ENCODE measurements at places on chromosomes 11 and 22.

DNA sequence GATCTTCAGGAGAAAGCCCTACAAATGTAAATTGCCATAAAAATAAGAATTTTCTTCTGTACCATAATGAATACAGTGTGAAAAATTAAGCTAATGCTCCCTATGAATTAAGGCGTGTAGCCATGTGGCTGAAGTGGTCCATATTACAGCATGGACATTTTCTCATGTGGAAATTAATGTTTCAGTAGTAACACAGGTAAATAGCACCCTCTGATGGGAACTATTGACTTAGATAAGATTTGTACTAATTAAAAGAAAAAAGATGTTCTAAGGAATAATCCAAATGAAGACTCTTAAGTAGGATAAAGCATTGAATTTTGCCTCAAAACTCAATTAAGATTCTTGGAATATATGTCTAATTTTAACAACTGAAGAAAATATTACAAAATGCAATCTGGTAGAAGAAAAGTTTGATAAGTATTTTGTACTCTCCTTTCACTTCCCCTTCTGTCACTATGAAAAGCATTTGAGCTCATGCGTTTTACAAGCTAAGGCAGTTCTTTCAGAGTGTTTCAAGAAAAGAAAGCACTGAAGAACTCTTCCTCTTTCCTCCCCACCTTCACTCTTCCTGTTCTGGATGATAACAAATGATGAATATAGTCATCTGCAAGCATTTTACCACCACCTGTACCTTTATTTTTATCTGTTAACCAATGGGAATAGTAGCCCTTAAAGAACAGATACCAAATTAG lies 9.9 kb upstream of the OR8D2 start:
- DNase-seq = no peak

- no peak for DNase-seq
Observed at GRCh38 chr22:37146051-37146385, 3.7 kb downstream of the IL2RB start.

DNA sequence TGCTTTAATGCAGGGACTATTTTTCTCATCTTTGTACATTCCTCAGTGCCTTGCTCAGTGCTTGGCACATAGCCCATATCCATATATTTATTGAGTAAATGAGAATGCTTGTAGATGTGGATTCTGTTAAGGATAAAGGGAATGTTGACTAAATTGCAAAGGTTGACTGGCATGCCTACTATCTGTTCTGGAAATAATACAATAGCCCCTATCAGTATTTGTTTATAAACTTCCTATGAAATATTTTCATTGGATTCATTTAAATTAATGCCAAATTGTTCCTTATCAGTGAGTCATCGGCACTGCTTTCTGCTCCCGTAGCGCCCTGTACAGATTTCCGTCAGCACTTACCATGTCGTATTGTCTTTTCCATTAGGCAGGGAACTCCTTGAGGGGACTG lies 8.0 kb downstream of the RNF121 start:
- no peak for DNase-seq

- no peak for DNase-seq
Observed at GRCh38 chr11:73257342-73258103, 14.6 kb upstream of the P2RY6 start.

DNA sequence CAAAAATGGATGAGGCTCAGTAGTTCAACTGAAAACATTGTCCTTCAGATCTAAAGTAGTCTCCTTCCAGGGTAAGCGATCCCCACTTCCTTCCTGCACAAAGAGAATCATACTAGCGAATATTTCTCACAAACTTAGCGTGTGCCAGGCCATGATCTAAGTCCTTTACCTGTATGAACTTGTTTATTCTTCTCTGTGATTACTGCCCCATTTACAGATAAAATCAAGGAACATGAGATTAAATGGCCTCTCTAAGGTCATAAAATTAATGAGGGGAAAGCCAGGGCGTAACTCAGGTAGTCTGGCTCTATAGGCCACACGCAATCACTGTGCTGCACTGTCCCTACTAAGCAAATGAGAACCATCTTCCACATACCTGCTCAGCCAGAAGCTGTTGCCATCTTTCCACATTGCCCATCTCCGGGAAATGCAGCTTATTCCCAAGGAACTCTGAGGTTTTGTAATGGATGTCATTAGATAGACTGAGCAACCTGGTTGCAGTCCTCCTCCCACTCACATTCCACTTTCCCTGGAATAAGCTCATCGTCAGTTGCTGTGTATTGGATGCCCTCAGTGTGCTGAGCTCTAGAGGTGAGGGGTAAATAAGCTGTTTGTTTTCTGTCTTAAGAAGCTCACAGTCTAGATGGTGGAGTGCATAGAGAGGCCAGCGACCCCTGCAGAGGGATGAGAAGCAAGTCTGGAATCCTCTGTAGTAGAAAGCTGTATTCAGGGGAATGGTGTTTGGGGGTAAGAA lies 146.3 kb downstream of the SNX19 start:
- DNase-seq = no peak

GRCh38 chr11:12126344-12127019 lies 16.1 kb downstream of the MICAL2 start:
- no peak for DNase-seq

GRCh38 chr11:88206751-88207150 lies 31.5 kb upstream of the RAB38 start:
- DNase-seq = no peak

DNA sequence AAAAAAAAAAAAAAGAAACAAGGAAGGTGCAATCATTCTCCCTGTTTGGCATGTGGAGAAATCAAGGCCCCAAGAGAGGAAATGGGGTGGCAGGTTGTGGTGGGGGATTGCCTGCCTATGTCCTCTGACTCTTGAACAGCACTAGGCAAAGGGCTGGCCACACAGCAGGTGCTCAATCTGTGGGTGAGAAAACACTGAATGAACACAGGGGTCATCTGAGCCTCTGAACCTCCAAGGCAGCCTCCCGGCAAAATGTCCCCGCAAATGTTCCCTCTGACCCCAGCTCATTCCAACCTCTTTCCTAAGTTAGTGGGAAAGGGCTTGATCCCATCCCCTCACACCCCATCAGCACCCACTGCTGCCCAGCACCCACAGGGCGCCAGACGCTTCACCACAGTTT lies 4.6 kb downstream of the PLA2G6 start:
- no peak for DNase-seq

- no peak for DNase-seq
Observed at GRCh38 chr11:71979094-71979493, 19.6 kb upstream of the IL18BP start.

GRCh38 chr11:70135625-70136059 lies 57.5 kb downstream of the ANO1 start:
- DNase-seq = no peak
